ENCODE measurements at places on chromosomes 13 and 19.

DNA sequence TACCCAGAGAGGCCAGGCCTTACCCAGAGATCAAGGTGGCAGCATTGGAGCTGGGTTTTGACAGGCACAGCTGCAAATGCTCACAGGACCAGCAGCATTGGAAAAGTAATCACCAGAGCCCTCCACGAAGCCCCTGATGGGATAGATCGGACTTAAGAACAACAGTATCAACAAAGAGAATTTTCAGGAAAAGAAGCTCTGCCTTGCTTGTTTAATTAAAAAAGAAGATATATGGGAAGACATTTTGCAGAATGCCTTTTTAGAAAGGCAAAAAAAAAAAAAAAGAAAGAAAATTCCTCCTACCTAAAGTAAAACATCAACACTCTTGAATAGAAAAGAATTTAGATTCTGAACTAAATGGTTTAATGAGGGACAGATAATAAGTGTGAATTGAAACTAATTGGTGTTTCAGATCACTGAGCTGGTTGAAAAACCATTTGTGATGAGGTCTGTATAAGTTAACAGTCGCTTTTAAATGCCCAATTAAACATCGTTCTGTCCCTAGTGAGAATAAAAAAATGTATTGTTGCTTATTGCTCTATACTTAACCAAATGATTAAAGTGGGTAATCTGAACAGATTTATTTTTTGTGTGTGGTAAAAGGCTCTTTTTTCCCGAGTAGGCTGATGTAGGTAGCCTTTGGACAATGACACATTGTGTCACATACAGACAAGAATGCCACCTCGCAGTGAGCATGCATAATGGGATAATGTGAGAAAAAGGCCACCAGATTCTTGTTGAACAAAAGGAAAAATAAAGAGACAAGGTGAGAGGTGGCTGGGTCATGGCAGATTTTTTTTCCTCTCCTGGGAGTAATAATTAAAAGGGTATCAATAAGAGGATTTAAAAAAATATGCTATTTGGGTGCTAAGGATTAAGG is 93.0 kb upstream of the ARGLU1 start:
- DNase-seq, result no peak

- no peak for DNase-seq
These were observed 49.8 kb downstream of the KLF2 start for GRCh38 chr19:16374436-16374835.

DNA sequence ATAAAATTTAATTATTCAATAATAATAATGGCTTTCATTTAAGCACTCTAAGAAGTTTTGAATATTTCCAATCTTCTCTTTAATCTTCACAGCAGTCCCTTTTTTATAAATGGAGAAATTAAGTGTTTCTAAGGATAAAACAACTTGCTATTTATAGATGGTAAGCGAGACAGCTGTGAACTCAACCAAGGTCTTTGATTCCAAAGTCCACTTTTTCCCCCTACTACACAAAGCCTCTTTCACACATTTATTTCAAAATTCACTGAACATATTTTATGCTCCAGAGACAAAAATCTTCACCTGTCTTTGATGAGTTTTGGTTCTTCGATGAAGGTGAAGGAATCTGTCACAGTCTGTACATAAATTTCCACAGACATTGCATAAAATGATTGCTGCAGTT is 34.4 kb upstream of the FBXL3 start:
- no peak for DNase-seq

DNA sequence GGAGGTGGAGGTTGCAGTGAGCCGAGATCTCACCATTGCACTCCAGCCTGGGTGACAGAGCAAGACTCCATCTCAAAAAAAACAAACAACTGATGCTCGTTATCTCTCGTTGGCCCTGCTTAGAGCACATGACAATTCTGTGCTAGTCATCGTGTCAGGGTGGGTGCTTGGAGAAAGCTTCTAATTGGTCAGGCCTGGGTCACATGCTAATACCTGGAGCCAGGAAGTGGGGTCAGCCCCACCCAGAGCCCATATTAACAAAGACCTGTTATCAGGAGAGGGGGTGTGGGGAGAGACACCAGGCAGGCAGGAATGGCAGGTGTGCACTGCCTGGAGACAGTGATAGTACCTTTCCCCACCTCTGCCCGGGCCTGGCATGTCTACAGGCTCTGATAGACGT is 84.9 kb downstream of the DPF1 start:
- DNase-seq, result no peak

DNA sequence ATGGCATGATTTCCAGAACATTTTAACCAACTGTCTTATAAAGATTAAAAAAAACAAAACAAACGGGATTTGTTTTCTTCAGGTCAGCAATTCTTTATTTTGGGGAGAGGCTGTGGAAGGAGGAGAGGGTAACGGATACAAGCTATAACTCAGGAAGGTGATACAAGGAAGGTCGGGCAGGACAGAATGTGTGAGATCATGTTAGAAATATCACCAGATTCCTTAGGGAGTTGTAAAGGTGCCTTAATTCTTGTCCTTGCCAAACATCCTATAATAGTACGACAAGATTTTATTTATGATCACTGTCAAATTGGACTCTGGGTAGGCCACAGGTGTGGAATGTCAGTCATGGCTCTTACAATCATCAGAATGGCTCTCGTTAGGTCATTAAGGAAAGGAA is 503.1 kb downstream of the DIAPH3 start:
- no peak for DNase-seq

- no peak for DNase-seq
These were observed 18.0 kb upstream of the IZUMO2 start for GRCh38 chr19:50181121-50181520.

DNA sequence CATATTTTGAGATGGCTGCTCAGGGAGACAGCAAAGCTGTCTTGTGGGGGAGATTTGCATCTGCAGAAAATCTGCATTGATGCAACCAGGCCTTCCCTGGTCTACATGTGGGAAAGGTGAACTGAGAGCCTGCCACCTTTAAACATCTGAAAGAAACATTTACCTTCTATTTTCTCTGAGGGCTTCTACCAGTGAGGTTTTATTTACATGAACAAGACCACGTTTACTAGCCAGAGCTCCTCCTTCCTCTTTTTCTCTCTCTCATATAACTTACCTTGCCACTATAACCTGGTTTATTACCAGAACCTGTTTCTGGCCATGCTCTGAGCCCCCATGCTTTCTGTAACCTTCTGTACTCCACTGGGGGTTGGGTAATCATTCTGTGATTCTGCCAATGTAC is 14.4 kb upstream of the RUBCNL start:
- DNase-seq, result no peak

- DNase-seq, result no peak
These were observed 29.9 kb upstream of the C1QTNF9 start for GRCh38 chr13:24279327-24280110.

GRCh38 chr19:30204721-30205120 is 167.5 kb upstream of the ZNF536 start:
- no peak for DNase-seq

- DNase-seq, result no peak
These were observed 53.2 kb upstream of the EEF1AKMT1 start for GRCh38 chr13:20826843-20827560.

DNA sequence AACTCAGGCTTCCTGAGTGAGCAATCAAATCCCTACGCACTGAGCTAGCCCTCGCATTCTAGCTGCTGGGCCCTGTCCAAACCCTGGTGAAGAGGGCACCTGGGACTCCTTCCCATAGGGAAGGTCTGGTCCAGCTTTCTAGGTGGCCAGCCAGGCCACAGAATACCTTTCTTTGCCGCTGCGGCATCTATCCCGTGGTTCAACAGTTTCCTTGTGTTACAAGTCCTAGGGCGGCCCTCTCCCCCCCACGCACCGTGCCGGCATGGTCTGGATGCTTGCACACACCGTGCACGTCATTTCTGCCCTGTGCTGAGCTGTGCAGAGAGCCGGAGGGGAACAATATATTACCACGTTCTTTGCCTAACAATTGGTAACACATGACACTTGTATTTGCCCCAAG is 164.6 kb upstream of the TSHZ3 start:
- no peak for DNase-seq

DNA sequence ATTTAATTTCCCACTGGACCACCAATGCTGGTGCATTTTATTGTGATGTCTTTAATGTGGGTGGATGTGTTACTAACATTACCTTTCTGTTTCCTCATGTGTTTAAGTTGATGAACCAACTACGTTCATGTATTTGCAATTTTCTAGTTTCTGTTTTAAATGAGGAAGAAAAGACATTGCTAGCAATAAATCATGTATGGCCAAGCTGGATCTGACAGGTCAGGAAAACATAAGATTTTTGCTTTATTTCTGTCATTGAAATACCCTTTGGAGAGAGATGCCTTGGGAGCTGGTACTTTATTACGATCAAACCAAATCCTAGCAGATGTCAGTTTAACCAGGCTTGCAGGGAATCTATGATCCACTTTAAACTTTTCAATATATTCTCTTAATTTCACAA is 553.2 kb downstream of the RFC3 start:
- no peak for DNase-seq

- DNase-seq, result no peak
These were observed 137.5 kb downstream of the SLITRK6 start for GRCh38 chr13:85661675-85662074.

DNA sequence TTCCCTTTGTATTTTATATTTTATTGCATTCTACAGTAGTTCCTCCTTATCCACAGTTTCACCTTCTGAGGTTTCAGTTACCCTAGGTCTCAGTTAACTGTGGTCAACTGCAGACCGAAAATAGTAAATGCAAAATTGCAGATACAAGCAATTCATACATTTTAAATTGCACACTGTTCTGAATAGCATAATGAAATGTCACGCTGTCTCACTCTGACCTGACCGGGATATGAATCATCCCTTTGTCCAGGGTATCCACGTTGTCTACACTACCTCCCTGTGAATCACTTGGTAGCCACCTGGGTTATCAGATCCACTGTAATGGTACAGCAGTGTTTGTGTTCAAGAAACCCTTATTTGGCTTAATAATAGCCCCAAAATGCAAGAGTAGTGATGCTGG is 325.0 kb downstream of the DNAJC15 start:
- no peak for DNase-seq

DNA sequence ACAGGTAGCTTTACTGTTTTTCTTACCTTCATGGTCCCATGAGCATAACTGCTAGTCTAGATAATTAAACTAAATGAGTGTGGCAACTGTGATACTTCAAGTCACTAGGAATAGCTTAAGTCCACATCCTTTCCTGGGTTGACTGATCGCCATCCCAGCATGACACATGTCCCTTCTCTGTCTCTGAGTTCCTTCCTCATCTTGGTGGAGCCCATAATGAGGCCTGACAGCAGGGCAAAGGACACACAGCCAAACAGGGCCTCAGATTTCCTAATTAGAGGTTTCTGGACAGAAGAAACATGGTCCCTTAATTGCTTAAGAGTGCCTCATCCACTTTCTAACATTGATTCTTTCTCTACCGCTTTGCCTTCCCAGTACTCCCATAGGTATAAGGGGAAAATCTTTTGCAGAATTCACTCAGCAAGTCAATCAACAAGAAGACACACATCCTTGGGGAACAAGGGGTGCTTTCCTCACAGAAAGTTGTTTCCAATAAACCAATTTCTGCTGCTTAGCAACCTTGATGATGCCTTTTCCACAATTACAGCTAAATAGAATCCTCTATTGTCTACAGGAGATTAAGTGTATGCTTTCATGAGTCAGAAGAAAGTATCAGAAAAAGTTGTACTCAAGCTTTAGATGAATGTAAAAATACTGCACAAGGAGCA is 208.3 kb upstream of the SERP2 start:
- no peak for DNase-seq

- peak; percentile 84 for DNase-seq
These were observed 4.2 kb upstream of the LRRC25 start for GRCh38 chr19:18401580-18402112.

DNA sequence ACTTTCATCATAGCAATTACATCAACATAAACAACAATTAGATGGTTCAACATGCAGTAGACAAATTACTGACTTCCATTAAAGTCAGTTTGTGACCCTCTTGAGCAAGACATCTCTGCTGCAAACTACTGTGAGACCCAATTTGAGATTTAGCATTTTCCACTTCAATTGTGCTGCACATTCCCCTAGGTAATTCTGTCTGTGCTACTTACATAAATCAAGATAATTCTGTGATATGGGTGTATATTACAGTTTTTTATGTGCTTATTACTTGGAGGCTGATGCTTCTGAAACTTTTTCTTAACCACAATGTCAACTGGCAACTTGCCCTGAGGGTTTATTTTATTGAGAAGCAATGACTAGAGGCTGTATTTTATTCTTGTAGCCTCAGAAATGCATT is 1714.4 kb downstream of the OLFM4 start:
- DNase-seq, result no peak

- DNase-seq, result no peak
These were observed 113.4 kb downstream of the UFM1 start for GRCh38 chr13:38463048-38463447.

- no peak for DNase-seq
These were observed 5.1 kb upstream of the FXYD5 start for GRCh38 chr19:35149463-35149862.

DNA sequence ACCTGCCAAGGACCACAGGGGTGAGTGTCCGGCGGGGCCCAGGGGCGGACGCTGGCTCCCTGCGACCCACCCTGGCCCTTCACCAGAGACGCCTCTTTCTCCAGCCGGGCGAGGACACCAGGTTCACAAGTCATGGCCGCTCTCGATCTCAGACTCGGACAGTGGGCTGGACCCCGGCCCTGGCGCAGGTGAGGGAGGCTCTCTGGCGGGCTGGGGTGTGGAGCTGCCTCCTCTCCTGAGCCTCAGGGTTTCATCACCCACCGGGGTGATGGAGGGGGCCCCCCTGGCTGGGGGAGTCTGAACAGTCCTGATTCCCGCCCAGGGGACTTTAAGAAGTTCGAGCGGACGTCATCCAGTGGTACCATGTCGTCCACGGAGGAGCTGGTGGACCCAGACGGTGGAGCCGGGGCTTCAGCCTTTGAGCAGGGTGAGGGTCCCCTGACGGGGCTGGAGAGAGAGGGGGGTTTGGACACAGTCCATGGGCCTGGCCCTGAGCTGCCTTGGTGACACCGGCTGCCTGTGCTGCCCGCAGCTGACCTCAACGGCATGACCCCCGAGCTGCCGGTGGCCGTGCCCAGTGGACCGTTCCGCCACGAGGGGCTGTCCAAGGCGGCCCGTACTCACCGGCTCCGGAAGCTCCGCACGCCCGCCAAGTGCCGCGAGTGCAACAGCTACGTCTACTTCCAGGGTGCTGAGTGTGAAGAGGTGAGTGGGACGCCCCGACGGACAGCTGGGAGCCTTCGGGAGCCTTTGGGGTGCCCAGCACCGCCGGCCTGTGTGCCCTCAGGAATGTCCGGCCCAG is 13.6 kb downstream of the ARHGAP45 start:
- DNase-seq, result no peak

DNA sequence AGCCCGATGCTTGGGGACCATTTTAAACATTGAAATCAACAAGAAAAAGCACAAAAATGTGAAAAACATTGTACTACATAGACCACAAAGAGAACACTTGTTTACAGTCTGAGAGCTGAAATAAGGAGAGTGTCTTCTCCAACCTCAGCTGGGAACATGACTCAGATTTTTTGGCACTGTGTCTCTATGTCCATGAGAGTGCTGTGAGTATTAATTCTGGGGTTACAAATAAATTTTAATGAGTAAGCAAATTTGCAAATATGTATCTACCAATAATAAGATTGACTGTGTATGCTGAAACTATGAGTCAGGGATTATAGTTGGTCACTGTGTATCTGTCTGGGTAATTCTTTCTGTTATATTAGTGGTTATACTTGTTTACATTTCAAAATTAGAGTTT is 174.0 kb downstream of the DCT start:
- no peak for DNase-seq

Measured in sigmoid colon (tissue), 7 donors.